Astrocyte of the hippocampus (primary cell): ENCODE measurements at places on chromosomes 13 and 19.

DNA sequence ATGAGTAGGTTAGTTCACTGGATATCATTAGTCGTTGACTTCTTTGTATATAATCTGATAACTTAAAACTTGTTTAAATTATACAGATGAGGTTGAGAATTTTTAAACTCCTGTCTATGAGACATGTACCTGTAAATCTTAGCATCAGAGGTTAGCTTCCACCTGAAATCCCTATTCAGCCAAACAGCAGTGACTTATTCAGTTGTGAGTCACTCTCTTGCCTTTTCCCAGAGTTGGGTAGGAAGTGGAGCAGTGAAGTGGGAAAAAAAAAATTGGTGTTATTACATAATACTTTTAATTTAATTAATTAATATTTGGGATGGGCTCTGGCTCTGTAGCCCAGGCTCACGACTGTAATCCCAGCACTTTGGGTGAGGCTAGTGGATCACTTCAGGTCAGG lies 32.9 kb downstream of the ZNF701 start:
- DNase-seq = no peak

- DNase-seq = no peak
These were observed at the start of gene LSR for GRCh38 chr19:35248310-35249145. LSR (plus strand) TSS chr19:35249002; CDS start chr19:35249023, 21 bp downstream.

GRCh38 chr19:55068950-55069864 lies 6.3 kb upstream of the RDH13 start:
- DNase-seq = peak; percentile 43

GRCh38 chr19:2170987-2171348 lies 7.2 kb downstream of the DOT1L start:
- DNase-seq = no peak

DNA sequence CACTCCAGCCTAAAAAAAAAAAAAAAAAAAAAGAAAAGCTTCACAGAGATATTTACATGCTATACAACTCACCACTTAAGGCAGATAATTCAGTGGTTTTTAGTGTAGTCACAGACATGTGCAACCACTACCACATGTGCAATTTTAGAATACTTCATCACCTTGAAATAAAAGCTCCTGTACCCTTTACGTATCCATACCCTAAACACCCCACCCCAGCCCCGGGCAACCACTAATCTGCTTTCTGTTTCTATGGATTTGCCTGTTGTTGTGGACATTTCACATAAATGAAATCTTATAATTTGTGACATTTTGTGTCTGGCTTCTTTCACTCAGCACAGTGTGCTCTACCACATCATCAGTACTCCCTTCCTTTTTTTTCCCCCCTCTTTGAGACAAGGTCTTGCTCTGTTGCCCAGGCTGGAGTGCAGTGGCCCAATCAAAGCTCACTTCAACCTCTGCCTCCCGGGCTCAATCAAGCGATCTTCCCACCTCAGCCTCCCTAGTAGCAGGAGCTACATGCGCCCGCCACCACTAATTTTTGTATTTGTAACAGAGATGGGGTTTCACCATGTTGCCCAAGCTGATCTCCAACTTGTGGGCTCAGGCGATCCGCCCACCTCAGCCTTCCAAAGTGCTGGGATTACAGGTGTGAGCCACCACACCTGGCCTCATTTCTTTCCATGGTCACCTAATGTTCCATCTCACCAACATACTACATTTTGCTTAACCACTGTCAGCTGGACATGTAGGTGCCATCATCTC lies 4.0 kb downstream of the DDX39A start:
- no peak for DNase-seq

DNA sequence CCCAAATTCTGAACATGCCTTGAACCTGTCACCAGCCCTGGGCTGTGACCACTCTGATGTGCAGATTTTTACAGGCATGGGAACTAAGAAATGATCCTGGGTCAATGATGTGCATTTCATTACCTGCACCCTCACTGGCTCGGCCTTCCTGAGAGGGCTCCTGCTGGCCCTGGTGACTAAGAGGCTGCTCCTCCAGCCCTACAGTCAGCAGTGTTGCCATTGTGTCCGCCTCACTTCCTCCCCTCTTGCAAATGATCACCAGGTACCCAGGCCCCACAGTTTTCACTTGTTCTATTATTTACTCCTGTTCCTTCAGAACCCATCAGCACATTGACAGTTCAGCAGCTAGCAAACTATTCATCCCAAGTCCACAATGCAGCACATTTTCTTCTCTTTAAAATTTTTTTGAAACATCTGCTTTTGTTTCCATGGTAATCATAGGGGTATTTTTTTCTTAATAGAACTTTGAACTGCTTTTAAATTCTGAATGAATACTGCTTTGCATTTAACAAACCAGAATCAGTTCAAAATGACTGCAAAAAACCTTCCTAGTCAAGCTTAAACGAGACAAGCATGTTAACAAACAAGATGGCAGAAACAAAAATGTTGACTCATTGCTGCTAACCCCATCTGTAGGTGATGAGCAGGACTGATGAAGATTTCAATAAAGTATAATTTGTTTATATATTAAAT lies 29.3 kb downstream of the STARD13 start:
- no peak for DNase-seq

DNA sequence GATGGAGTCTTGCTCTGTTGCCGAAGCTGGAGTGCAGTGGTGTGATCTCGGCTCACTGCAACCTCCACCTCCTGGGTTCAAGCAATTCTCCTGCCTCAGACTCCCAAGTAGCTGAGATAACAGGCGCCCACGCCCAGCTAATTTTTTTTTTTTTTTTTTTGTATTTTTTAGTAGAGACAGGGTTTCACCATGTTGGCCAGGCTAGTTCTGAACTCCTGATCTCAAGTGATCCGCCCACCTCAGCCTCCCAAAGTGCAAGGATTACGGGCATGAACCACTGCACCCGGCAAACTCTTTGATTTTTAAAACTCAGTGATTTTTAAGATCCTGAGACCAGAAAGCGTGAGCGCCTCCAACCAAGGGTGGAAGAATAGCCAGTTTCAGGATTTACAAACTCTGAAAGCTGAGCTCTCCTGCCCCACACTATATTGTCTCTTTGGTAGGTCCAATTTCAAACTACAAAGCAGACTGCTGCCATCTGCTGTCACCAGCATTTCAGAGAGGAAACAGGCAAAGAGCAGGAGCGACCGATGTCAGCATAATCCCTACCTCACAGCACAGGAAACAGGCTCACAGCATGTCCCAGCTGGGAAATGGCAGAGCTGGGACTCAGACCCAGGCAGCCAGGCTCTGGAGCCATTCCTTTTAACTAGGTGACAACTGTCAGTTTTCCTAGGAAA lies 9.2 kb downstream of the NOSIP start:
- DNase-seq = no peak

- no peak for DNase-seq
These were observed 658.7 kb downstream of the SLITRK1 start for GRCh38 chr13:83223546-83223945.

GRCh38 chr13:70339738-70340137 lies 231.5 kb upstream of the KLHL1 start:
- DNase-seq = peak; percentile 24

DNA sequence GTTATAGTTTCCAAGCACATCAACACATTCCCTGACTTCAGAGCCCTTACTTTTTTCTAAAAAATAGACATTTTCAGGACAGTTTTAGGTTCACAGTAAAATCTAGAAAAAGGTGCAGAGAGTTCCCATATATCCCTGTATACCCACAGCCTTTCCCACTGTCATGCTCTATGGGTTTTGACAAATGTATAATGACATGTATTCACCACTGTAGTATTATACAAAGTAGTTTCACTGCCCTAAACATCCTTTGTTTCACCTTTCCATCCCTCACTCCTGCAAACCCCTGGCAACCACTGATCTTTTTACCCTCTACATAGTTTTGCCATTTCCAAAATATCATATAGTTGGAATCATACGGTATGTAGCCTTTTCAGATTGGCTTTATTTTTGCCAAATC lies 15.6 kb downstream of the NAA16 start:
- no peak for DNase-seq

DNA sequence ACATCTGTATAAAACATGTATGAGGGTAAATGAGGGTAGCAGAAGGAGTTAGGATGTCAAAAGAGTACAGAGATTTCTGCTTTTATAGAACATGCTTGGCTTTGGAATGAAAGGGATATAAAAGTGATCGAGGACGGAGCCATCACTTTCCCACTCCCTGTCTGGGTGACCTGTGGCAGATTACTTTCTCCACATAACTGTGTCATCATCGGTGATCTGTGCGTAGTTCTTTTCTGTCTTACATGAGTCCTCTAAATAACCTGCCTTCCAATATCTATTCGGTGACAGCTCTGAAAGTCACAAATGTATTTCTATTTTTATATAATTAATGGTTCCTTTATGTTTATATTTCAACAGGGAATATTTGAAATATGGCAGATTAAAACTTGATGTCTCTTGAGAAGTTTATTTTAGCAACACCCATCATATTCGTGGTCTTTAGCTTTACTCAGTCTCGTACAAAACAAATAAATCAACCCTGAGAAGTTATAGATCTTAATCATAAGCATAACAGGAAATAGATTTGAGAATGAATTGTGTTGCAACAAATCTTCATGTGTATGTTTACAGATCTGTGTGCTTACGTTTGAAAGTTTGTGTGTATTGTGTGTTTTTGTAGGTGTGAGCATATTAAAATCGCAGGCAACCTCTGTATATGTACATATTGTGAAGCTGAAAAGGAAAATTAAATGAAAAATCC lies 1094.3 kb downstream of the EFNB2 start:
- no peak for DNase-seq

- DNase-seq = no peak
These were observed 112.0 kb upstream of the KL start for GRCh38 chr13:32904266-32904665.

GRCh38 chr19:49133621-49134454 lies 14.5 kb downstream of the PPFIA3 start:
- peak; percentile 39 for DNase-seq

GRCh38 chr19:42287017-42287826 lies 14.7 kb upstream of the PRR19 start:
- DNase-seq = no peak

GRCh38 chr13:104530741-104531140 lies 1464.5 kb upstream of the SLC10A2 start:
- peak; percentile 67 for DNase-seq

GRCh38 chr19:13930402-13930801 lies 7.8 kb downstream of the PODNL1 start:
- DNase-seq = no peak

- DNase-seq = no peak
These were observed 442.6 kb upstream of the ZNF507 start for GRCh38 chr19:31902821-31903220.

- DNase-seq = peak; percentile 84
These were observed 141.7 kb upstream of the SERP2 start for GRCh38 chr13:44231786-44232516.

DNA sequence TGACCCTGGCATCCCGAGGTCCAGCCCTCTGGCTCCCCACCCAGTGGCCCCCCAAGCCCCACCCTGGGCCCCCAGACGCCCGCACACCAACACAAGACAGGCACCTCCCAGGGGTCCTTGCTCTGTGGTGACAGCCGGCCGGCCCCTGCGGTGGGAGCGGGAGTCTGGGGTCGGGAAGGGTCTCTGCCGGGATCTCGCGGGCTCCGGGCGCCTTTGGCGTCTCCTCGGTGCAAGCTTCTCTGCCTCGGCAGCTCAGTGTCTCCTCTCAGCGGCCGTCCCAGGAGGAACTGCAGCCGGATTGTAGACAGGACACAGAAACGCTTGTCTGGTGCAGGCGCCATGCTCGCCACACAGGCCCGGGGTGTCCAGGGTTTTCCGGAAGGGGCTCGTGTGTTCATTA lies 43.7 kb downstream of the TMEM255B start:
- no peak for DNase-seq

DNA sequence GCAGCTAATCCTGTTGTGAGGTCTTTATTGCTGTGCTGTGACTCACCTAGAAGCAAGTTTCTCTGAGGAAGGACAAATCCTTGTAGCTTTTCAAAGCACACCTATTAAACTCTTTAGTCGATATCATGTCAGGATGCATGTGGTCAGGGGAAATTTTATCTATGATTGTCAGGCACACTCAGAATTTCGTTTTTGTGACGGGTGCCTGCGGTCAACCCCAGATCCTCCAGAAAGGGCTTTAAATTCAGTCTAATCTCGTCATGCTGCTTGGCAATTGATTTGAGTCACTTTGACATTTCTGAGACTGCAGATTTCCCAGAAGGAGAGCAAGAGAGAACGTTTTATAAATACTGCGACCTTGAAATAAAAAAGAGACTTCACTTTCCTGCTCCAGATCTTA lies 316.9 kb downstream of the FGF9 start:
- no peak for DNase-seq

GRCh38 chr19:48413879-48414587 lies 20.6 kb downstream of the GRIN2D start:
- no peak for DNase-seq

- DNase-seq = no peak
These were observed 6.9 kb downstream of the RAB8A start for GRCh38 chr19:16118489-16119033.

DNA sequence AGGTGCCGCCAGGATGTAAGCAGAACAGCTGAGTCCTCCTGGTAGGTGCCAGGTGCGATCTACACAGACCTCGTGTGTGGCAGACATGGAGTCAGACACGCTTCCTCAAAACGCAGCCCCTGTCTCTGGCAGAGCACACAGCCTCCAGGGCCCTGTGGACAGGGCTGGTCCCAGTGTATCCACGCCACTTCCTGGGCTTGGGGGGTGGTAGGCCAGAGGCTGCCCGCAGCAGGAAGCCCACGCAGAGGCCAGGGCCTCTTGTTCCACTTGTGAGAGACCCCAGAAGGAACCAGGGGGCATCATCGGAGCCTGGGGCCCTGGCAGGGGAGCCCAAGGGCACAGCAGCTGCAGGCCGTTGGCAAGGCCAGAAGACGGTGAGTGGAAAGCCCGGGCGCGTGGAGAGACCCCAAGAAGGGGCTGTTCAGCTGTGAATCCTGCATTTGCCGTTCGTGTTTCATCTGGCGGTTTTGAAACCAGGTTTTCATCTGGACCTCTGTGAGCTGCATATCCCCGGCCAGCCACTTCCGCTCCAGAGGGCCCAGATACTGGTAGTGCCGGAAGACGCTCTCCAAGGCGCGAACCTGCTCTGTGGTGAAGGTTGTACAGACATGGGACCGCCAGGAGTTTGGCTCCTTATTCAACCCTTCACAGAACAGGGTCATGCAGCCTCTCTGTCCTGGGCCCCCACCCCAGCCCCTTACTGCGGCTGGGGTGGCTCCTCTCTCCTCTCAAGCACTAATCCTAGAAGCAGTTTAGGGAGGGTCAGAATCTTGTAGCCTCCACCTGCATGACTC lies 25.1 kb upstream of the SLITRK1 start:
- DNase-seq = no peak

DNA sequence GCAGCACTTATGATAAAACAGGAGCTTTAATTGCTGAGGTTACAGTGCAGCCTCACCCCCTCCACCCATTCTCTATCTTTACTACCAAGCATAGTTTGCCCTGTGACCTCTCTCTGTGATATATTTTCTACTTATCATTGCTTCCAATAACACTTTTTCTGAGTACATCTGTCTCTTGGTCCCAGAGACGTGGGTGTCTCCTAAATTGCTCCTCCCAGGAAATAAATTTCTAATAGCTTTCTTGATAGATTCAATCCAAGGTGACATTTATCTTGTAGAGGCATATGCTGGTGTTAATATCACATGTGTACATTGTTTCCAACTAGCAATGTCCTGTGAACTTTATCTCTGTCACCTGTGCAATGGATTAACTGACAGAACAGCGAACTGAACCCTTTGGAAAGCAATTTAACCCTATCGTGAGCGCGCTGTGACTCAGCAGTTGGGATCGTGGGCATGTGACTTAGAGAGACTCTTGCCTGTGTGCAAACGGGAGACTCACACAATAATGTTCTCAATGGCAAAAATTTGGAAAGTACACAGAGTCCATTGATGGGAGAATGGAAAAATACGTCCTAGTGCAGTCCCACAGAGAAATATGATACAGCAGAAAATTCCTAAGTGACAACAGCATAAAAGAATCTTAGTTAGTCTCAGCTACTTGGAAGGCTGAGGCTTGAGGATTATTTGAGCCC lies 7.0 kb upstream of the MAP2K2 start:
- DNase-seq = peak; percentile 86
